ENCODE measurements at places on chromosomes 16 and 17.

DNA sequence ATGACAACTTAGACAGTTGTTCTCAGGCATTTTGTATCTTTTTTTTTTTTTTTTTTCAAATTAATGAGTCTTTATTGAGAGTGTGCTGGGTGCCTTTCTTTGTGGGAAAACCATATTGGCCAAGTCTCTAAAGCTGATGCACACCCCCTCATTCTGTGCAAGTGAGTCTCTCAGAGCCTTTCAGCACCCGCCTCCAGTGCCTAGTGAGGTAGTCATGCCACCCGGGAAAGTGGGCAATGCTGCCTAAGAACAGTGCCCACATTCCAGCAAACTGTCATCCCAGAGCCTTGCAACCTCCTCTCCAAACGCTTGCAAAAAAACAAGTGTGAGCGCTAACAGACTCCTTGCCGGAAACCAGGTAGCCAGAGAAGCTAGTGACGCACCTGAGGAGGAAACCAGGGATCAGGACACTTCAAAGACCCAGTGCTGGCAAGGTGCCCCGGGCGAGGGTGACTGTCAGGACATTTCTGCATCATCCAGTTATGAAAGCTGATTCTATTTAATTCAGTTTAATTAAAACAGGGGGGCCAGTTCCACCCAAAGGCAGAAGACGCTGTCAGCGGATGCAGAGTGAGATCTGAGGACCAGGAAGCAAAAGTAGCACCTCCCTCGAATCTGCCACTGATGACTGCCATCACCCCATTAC, 34.9 kb downstream of the SMARCE1 start:
- DNase-seq = no peak

DNA sequence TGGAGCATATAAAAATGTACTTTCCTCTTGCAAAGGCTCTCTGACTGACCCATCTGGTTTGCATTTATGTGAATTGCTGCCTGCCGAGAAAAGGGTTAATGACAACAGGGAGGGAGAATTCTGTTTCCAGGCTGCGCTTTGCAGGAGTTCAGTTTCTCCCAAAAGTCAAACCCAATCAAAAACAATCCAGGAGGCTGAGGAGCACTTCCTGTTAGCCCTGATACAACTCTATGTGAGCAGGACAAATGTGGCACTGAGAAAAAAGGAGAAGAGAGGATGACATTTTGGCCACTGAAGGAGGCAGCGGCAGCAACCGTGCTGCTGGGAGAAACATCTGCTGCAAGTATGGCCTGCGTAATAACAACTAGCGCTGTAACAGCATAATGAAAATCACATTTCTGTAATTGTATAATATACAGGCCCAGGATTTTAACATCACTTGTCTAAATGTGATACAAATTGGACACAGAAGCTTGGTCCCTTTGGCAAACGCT, 26.8 kb upstream of the ELAC2 start:
- no peak for DNase-seq

DNA sequence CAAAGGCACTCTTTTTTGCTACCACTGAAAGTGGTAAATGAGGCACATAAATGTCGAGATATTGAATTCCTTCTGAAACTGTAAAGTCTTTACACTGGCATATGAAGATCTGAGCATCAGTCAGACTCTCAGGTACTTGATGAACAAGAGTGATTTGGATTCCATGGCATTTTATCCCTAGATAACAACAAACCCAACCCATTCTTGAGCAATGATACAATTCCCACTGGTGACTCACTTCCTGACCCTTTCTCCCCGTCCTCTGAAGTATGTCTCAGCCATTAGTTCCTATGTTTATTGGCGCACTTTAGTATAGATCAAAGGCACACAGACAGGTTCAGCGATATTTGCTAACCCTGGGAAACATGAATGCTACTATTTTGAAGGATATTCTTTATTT, 147.0 kb upstream of the RBFOX1 start:
- DNase-seq = no peak

DNA sequence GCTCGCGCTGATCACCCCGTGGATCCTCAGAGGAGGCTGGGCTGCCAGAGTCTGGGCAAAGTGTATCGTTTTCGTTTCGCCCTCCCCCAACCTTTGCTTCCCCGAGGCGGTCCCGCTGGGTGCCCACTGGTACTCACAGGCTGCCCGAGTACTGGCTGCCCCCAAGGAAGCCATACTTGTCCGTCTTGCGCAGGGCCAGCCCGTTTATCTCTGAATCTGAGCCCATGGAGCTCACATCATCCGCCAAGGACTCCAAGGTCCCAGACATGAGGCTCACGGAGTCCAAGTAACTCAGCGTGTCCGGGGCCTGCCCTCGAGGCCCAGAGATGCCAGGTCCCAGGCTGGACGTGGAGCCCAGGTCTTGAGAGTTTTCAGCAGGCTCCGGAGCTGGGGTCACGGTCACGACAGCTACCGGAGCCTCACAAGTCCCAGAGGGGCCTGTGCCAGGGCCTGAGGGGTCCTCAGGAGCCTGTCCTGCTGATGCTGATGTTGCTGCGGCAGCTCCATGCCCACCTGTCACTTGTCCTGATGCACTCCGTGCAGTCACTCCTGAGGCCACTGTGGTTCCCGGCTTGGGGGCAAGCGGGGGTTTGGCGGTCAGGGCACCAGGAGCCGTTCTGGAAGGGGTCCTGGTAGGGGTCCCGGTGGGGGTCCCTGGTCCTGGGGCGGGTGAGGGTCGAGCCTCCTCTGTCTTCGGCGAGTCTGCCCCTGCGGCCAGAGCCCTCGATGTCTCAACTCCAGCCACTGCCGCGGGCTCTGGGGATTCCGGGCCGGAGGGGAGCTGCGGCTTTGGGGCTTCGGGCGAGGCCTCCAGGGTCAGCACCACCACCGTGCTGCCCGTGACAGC, 980 bp downstream of the TBC1D10B start:
- DNase-seq = no peak

- DNase-seq = no peak
Observed at GRCh38 chr16:29825145-29826044, 5.1 kb downstream of the MVP start.

- no peak for DNase-seq
Observed at GRCh38 chr17:37493249-37494027, 3.7 kb downstream of the DUSP14 start.

DNA sequence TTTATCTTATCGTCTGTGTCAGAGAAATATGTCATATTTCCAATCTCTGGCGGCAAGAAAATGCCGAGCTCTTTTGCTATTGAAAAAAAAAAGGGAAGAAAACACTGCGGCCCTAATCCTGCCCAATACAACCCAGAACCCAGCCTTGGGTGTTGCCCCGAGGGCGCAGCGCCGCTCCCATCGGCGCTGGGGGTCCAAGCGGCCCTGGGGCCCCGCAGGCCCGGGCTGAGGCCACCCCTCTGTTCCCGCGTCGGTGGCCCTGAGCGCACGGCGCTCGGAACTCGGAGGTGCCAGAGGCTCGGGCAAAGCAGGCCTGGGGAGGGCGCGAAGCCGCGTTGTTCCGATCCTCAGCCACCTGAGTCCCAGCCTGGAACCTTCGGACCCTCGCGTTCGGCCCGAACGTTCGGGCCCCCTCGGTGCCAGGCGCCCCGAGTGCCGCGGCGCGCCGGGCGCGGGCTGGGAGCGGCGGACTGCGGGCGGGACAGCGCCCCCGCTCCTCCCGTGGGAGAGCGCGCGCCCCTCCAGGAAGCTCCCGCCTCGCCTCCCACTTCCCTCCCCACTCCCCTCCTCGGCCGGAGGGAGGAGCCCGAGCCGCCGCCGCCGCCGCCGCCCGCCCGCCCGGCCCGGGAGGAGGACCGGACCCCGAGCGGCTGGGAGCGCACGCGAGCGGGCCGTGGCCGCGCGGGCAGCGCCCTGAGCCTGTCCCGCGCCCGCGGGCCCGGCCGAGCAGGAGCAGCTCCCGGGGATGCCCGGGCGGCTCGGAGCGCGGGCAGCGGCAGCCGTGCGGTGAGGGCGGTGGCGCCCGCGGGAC, at the start of gene CPNE2:
Gene CPNE2 (plus strand): TSS at position 609 of the 811 bp plus-strand sequence. CDS start 18,160 bp downstream, outside the sequence.
- DNase-seq = no peak

DNA sequence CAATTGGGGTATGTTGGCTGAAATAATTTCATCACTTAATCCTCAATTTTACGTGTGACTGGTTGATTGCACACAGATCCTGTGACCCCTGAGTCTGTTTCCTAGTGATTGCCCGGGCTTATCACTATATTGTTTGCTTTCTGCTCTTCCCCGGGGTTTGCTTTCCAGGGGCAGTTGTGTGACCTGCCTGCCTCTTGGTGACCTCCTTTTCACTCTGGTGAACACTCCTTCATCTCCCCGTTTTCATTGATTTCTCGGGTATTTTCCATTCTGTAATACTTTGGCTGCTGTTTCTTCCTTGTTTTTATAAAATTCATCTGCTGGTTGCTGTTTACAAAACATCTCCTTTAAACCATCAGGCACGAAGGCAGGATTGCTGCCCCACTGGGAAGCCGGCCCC, 36.0 kb downstream of the NTN1 start:
- no peak for DNase-seq

GRCh38 chr17:63517825-63518534, 5.2 kb upstream of the KCNH6 start:
- no peak for DNase-seq

GRCh38 chr16:65716737-65717700, 595.2 kb upstream of the CDH11 start:
- no peak for DNase-seq

GRCh38 chr17:28567604-28568003, 3.7 kb downstream of the PIGS start:
- no peak for DNase-seq

DNA sequence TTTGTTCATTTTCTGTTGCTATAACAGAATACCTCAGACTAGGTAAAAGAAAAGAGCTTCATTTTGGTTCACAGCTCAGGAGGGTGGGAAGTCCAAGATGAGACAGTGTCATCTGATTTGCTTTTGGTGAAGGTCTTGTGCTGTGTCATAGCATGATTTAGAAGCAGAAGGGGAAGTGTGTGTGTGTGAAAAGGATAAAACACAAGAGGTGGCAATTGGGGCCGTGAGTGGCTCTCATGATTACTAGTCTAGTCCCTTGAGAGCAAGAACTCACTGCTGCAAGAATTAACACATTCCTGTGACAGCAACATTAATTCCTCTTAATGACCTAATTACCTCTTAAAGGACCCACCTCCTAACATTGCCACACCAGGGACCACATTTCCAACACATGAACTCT, 8.3 kb downstream of the SLC35G3 start:
- DNase-seq = no peak

DNA sequence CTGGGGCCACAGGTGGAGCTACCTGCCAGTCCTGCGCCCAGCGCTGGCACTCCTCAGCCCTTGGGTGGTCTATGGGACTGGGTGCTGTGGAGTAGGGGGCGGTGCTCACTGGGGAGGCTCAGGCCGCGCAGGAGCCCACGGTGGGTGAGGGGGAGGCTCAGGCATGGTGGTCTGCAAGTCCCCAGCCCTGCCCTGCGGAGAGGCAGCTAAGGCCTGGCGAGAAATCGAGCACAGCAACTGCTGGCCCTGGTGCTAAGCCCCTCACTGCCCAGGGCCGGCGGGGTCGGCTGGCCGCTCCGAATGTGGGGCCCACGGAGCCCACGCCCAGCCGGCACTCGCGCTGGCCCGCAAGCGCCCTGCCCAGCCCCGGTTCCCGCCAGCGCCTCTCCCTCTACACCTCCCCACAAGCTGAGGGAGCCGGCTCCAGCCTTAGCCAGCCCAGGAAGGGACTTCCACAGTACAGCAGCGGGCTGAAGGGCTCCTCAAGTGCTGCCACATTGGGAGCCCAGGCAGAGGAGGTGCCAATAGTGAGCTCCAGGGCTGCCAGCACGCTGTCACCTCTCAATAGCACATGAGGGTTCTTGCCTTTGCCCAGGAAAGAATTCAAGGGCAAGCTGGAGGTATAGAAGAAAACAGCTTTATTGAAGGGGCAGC, 11.0 kb upstream of the EEF2KMT start:
- DNase-seq = no peak

Data from iPS DF 6.9 (cell line).